ENCODE measurements at places on chromosomes 2 and 18.
A peak's percentile ranks its signal among the peaks of the same experiment; 100 is the strongest.

DNA sequence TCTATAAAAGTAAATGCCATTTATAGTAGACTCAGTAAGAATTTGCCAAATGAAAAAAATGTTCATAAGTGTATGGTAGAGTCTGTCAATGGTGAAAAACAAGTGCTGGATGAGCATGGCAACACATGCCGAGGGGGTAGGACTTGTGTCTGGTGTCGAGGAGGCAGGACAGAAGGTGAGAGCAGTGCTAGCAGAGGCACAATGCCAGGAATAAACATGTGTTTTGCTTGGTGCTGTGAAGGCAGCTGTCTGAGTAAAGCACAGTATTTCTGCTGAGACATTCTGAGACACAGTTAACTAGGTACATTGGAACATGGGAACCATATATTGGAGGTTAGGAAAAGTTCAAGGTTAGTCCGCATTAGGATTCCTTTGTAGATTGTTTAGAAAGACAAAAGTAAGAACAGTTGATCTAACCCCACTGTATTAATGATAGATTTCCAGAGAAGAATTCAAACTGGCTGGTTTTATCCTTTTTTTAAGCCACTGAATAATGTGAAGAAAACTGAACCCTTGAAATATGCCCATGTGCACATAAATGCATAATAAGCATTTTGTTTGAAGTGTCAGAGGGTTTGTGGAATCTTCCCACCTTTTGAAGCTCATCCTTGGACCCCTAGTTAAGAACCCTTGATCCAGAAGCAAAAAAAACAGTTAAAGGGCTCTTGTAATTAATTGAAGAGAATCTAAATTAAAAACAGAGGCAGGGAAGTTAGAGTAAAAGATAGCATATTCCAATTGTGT lies 7.1 kb downstream of the RBM45 start:
- DNase-seq: no peak

- DNase-seq: no peak
Observed at GRCh38 chr18:22822024-22822423, 111.1 kb upstream of the RBBP8 start.

GRCh38 chr2:197846777-197847176 lies 42.4 kb downstream of the PLCL1 start:
- no peak for DNase-seq

DNA sequence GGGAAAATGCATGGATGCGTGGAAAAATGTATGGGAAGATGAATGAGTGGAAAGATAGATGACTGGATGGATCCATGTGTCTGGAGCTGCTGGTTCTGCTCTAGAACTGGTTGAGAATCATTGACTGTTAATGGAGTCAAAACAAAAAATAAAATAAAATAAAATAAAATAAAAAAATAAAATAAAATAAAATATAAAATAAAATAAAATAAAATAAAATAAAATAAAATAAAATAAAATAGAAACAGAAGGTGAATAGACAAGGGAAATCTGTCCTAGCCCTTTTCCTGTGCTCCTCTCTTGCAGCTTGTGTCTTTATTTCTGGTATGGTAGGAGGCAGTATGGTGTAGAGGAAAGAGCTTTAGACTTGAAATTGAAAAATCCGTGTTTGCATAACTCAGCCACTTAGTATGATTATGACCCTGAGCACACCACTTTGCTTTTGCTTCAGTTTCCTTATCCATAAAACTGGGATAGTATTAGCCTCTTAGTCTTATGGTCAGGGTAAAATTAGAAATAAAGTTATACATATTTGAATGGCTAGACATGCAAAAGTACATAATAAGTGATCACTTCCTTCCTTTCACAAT lies 51.0 kb downstream of the PSD4 start:
- DNase-seq: no peak

DNA sequence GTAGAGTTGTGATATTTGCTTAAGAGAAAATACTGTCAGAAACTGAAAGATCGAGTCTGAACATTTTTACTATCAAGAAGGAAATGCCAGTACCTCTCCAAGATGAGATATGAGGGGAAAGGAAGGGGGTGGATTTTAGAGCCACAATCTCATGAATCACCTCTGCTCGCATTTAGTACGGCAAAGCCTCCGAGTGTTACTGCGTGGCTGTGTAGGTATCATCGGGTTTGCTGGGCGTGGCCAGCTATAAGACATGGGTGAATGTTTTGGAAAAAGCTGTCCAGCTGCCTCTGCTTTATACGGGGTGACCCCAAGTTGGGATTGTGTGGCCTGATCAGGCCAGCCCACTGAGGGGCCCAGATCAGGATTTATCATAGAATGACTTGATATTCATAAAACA lies 826.4 kb downstream of the SOCS6 start:
- no peak for DNase-seq

GRCh38 chr18:13436576-13436975 lies 218.0 kb downstream of the LDLRAD4 start:
- peak; percentile 28 for DNase-seq

- DNase-seq: no peak
Observed at GRCh38 chr18:21459706-21460286, 140.7 kb downstream of the ESCO1 start.

DNA sequence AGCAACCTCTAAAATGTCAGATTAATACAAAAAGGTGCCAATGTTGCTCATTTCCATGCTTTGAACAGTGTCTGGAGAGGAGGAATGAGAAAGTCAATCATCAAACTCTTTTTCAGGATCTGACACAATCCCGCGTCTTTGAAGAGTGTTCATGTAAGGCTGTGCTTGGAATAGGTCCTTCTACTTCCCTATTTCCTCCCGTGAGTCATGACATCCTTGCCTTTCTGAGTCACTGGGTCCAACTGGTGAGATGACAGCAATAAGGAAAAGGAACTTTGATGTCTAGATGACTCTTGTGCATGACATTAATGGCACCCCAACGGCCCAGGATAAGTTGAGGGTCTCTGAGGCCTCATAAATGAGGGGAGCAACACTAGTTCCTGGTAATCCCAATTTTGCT lies 109.0 kb upstream of the CELF4 start:
- DNase-seq: no peak

DNA sequence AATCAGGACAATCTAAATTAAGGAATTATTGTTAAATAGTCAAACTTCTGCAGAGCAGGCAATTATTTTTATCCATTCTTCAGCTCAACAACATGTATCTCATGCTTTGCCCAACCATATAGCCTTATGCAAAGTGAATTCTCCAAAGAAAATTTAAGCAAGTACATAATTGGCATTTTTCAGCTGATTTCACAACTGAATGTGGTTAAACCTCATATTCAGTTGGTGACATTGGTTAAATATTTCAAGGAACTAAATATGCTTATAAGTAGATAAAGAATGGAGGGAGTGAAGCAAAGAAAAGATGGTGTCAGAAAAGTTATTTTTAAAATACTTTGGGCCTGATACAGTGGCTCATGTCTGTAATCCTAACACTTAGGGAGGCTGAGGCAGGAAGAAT lies 816.2 kb downstream of the NRXN1 start:
- DNase-seq: no peak

GRCh38 chr2:55163941-55164390 lies 68.1 kb downstream of the CLHC1 start:
- DNase-seq: no peak

DNA sequence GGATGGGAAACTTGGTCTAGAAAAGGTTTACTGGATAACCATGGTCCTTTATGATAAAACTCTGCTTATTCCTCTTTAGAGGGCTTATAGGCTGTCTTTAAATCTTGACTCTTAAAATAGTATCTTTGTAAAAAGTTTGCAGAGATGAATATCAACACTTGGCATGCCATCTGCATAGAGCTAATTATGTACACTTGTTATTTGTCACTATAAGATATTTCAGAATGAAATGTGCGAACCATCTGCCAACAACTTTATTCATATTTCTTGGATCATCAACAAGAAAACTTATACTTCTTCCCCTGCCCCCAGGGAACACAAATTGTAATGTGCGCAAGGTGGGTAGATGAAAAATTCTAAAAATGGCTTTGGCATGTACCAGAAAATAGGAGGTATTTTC lies 653.0 kb upstream of the CHAC2 start:
- no peak for DNase-seq

GRCh38 chr2:10915731-10916276 lies 4.1 kb downstream of the KCNF1 start:
- no peak for DNase-seq

GRCh38 chr2:121596221-121597080 lies 52.8 kb downstream of the CLASP1 start:
- peak; percentile 9 for DNase-seq

DNA sequence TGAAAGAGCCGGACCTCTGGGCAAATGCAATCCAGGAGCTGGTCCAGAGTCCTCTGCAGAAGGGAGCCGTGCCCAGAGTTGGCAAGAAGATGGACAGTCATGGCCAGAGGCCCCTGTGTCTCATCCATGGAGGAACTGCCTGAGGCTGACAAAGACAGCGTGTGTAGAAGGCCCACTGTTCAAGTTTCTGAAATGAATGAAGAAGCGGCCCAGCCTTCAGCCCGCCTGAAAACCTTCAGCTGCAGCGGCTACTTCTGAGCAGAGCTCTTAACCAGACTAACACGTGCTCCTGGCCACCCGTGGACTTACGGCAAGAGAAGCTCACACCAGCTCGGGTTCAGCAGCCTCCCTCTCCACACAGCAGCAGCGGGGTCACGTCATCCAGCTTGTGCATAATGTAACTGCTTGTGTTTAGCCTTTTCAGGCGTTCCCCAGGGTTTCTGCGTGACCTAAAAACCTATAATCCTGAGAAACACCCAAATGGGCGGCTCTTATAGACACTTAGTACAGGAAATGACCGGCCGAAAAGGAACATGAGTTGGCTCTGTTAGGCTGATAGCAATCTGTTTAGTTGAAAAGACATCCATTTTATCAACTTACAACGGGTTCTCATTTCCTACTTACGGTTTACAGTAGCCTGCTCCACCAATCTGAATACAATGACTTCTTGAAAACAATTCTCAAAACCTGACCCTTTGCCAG lies at the start of gene FAM124B:
TSS of gene FAM124B (minus strand) at position 467 of the 702 bp plus-strand sequence. CDS start at position 128, 339 bp downstream.
- peak; percentile 60 for DNase-seq

DNA sequence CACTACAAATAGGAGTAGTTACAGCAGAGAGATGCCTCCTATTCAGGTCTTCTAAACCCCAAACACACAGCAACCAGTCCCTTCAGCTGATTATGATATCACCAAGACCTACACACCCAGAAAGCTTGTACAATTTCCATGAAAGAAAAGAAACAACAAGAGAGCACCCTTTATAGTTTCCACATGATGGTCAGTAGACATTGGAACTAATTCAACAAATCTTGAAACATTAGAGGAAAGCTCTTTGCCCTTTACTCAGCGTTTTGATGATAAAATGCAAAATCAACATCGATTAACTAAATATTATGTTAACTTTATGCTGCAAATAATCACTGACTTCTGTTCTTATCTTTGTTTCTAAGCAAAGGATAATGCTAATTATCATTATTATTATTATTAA lies 393.6 kb upstream of the ID2 start:
- no peak for DNase-seq

DNA sequence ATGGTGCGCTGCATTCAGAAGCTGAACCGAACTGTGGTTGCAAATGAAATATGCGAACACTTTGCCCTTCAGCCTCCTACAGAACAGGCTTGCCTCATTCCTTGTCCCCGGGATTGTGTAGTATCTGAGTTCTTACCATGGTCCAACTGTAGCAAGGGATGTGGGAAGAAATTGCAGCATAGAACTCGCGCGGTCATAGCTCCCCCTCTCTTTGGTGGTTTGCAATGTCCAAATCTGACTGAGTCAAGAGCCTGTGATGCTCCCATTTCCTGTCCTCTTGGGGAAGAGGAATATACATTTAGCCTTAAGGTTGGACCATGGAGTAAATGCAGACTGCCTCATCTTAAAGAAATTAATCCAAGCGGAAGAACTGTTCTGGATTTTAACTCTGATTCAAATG lies 291.4 kb downstream of the THSD7B start:
- DNase-seq: no peak

GRCh38 chr2:73253901-73254300 lies 19.8 kb downstream of the CCT7 start:
- DNase-seq: no peak

GRCh38 chr18:59067873-59068272 lies 71.8 kb upstream of the SEC11C start:
- no peak for DNase-seq

GRCh38 chr2:180268006-180268405 lies 260.9 kb upstream of the CWC22 start:
- no peak for DNase-seq

- no peak for DNase-seq
Observed at GRCh38 chr2:62660582-62661262, 44.8 kb upstream of the EHBP1 start.

GRCh38 chr2:104523921-104524320 lies 330.0 kb upstream of the POU3F3 start:
- DNase-seq: no peak

GRCh38 chr2:111186933-111187332 lies 66.2 kb downstream of the BCL2L11 start:
- no peak for DNase-seq

DNA sequence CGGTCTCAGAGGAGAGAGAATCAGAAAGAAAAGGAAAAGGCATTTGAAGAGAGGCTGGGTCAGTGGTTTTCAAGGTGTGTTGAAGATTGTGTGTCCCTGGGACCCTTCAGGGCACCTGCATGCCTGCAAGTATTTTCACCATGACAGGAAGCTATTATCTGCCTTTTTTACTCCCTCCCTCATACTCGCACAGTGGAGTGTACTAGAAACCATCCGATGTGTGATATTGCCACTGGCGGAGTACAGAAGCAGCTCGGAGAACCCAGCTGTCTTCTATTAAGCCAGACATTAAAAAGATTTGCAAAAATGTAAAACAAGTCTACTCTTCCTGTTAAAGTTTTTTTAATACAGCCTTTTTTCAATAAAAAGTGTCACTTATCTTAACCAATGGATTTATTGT lies 33.7 kb upstream of the RFX8 start:
- no peak for DNase-seq

DNA sequence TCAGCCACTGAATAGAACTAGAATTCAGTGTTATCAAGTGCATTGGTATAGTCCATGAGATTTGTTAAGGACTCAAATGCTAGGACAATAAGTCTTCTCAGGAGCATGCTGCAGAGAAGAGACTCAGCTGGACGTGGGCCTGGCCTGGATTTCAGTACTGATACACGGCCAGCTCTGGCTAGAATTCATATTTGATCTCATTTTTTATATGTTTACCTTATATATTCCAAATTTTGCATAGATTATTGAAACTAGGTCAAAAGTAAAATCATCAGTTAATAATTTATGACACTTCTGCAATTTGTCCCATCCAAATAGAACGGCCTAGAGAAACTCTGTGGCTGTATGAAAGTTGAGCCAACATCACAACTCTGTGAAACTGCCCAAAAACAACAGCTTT lies 262.0 kb downstream of the DLGAP1 start:
- no peak for DNase-seq

DNA sequence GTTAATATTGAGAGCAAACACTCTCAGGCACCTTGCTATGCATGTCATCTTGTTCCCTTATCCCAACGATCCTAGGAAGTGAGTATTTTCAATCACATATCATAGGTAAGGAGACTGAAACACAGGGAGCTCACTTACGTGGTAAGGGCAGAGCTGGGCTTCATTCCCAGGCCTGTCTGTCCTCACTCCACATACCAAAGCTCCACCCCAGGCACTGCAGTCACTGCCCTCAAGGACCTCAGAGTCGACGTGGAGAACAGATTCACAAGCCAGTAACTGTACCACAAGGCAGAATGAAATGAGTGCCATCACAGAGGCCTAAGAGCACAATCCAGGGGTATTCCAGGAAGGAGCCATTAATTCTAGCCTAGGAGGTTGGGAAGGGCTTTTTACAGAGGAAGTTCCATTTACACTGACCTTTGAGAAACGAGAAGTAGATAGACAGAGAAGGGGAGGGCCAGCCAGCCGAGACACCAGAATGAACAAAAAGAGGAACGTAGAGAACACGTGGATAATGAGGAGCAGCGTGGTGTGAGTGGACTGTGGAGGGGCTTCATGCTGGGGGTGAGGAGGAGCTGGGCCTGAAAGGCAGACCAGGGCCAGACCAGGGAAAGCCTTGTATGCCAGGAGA lies 48.6 kb downstream of the KIAA2012 start:
- peak; percentile 36 for DNase-seq

Measured in CD4-positive, alpha-beta T cell treated with Interleukin-4 for 1 hour (primary cell).